ENCODE measurements at places on chromosomes 2 and 18. TPM values are rescaled to one million over a fixed set of nuclear protein-coding genes. Genes with fewer than 3 reads are reported as not detected.

DNA sequence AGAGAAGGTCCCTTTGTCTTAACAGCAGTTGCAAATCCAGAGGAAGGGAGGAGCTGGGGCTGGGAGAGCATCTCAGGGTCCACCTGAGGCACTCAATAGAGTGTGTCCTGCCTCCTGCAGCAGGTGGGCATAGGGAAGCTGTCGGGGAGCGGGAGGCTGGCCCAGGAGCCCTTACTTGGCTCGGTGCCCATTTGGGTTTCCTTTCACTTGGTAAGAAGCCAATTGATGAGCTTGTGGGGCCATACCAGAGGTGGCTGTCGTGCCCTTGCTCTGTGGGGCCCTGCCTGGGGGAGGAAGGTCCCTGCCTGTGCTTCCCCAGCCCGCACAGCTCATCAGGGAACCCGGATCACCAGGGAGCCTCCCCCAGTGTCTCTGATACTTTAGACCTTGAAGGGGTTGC, 229.7 kb downstream of the DYSF start:
- H3K27ac ChIP-seq, result peak overlapping the region; percentile 53
- DNase-seq, result no peak
- peak overlapping the region; percentile 71 for H3K4me3 ChIP-seq
- H3K27me3 ChIP-seq, result peaks cover 24% of the 10 kb centered on the region
- peaks cover 63% of the 10 kb centered on the region for H3K36me3 ChIP-seq

- no peaks in the 10 kb centered on the region for H3K36me3 ChIP-seq
- no peak overlapping the region for H3K4me3 ChIP-seq
- H3K27ac ChIP-seq, result no peak overlapping the region
- H3K27me3 ChIP-seq, result no peaks in the 10 kb centered on the region
- H3K4me1 ChIP-seq, result peaks cover 2% of the 10 kb centered on the region
- no peak for DNase-seq
These were observed 248.7 kb downstream of the MEIS1 start for GRCh38 chr2:66683599-66683998.

DNA sequence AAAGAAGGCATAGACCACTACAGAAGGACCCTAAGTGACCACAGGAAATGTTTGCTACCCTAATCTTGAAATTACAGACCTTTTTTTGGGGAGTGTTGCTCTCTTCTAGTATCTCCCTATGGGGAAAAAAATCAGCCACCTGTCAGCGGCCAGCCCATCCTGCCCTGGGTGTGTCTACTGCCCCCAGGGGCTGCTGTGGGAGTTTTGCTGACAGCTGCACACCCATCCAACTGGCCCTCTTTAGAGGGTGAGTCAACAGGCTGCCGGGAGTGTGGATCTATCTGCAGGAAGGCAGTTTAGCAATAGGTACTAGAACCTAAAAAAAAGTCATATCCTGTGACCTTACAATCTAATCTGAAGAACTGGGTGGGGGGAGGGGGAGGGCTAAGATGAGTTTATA, 796 bp upstream of the DYSF start:
- DNase-seq, result peak; percentile 53
- peak overlapping the region; percentile 33 for H3K27ac ChIP-seq
- peaks cover 13% of the 10 kb centered on the region for H3K27me3 ChIP-seq
- H3K4me3 ChIP-seq, result peak overlapping the region; percentile 77
- peaks cover 1% of the 10 kb centered on the region for H3K36me3 ChIP-seq

DNA sequence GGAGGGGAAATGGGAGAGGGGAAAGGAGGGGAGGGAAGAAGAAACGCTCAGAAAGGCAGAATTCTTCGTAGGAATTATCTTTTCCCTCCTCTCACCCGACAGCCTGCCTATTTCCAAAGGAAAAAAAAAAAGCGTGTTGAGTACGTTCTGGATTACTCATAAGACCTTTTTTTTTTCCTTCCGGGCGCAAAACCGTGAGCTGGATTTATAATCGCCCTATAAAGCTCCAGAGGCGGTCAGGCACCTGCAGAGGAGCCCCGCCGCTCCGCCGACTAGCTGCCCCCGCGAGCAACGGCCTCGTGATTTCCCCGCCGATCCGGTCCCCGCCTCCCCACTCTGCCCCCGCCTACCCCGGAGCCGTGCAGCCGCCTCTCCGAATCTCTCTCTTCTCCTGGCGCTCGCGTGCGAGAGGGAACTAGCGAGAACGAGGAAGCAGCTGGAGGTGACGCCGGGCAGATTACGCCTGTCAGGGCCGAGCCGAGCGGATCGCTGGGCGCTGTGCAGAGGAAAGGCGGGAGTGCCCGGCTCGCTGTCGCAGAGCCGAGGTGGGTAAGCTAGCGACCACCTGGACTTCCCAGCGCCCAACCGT, at the start of gene GAD1:
TSS of gene GAD1 (plus strand) at position 384 of the 589 bp plus-strand sequence. CDS start 1,705 bp downstream, outside the sequence.
- peaks cover 21% of the 10 kb centered on the region for H3K36me3 ChIP-seq
- H3K4me1 ChIP-seq, result peaks cover 63% of the 10 kb centered on the region
- H3K27me3 ChIP-seq, result peaks cover 29% of the 10 kb centered on the region

GRCh38 chr2:198587741-198588140, 783.3 kb downstream of the PLCL1 start:
- H3K4me1 ChIP-seq, result peaks cover 2% of the 10 kb centered on the region
- no peak overlapping the region for H3K4me3 ChIP-seq
- no peaks in the 10 kb centered on the region for H3K27me3 ChIP-seq
- no peak overlapping the region for H3K27ac ChIP-seq

- DNase-seq, result no peak
- no peak overlapping the region for H3K27ac ChIP-seq
- H3K36me3 ChIP-seq, result no peaks in the 10 kb centered on the region
- H3K4me3 ChIP-seq, result no peak overlapping the region
- peaks cover 2% of the 10 kb centered on the region for H3K27me3 ChIP-seq
These were observed 208.0 kb downstream of the RBM43 start for GRCh38 chr2:151053661-151053990.

DNA sequence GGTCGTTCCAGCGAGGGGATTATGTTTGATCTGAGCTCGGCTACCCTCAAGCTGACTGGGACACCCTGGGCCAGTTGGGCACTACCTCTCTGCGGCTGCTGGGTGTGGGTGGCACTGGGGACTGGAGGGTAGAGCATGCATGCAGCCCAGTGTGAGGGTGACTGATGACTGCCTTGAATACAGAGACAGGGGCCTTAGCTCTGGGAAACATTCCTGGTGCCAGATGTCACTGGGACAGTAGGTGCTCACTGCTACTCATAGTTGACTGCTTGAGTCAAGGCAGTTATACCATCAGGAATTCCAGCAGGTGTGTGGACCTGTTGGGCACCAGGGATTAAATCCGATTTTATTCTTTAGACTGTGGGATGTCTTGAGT, 33.6 kb upstream of the ATP6V1B1 start:
- no peak for DNase-seq
- H3K4me1 ChIP-seq, result peaks cover 42% of the 10 kb centered on the region
- H3K36me3 ChIP-seq, result peaks cover 6% of the 10 kb centered on the region
- H3K4me3 ChIP-seq, result peak overlapping the region; percentile 89
- H3K27ac ChIP-seq, result no peak overlapping the region
- peaks cover 64% of the 10 kb centered on the region for H3K27me3 ChIP-seq

- no peaks in the 10 kb centered on the region for H3K36me3 ChIP-seq
- no peak for DNase-seq
- no peak overlapping the region for H3K27ac ChIP-seq
- no peaks in the 10 kb centered on the region for H3K4me1 ChIP-seq
- H3K4me3 ChIP-seq, result no peak overlapping the region
These were observed 20.5 kb downstream of the ANKRD62 start for GRCh38 chr18:12113999-12114646.

GRCh38 chr2:43566461-43566729, 29.4 kb downstream of the THADA start:
- DNase-seq, result no peak
- H3K27me3 ChIP-seq, result no peaks in the 10 kb centered on the region
- no peak overlapping the region for H3K4me3 ChIP-seq
- H3K4me1 ChIP-seq, result peaks cover 7% of the 10 kb centered on the region

- no peaks in the 10 kb centered on the region for H3K27me3 ChIP-seq
- DNase-seq, result no peak
- no peak overlapping the region for H3K27ac ChIP-seq
- H3K4me3 ChIP-seq, result no peak overlapping the region
- H3K36me3 ChIP-seq, result no peaks in the 10 kb centered on the region
These were observed 402.3 kb upstream of the GYPC start for GRCh38 chr2:126253669-126254068.

GRCh38 chr2:2714408-2714807, 383.3 kb upstream of the MYT1L start:
- H3K4me1 ChIP-seq, result peaks cover 6% of the 10 kb centered on the region
- no peak overlapping the region for H3K4me3 ChIP-seq

- H3K27ac ChIP-seq, result no peak overlapping the region
- no peaks in the 10 kb centered on the region for H3K36me3 ChIP-seq
- no peaks in the 10 kb centered on the region for H3K27me3 ChIP-seq
- no peak for DNase-seq
These were observed 232.7 kb upstream of the UBE2E3 start for GRCh38 chr2:180747728-180748127.

GRCh38 chr2:200155652-200156051, 150.8 kb upstream of the SPATS2L start:
- H3K27ac ChIP-seq, result no peak overlapping the region
- H3K4me3 ChIP-seq, result no peak overlapping the region
- DNase-seq, result no peak
- peaks cover 9% of the 10 kb centered on the region for H3K36me3 ChIP-seq
- H3K27me3 ChIP-seq, result peaks cover 1% of the 10 kb centered on the region

DNA sequence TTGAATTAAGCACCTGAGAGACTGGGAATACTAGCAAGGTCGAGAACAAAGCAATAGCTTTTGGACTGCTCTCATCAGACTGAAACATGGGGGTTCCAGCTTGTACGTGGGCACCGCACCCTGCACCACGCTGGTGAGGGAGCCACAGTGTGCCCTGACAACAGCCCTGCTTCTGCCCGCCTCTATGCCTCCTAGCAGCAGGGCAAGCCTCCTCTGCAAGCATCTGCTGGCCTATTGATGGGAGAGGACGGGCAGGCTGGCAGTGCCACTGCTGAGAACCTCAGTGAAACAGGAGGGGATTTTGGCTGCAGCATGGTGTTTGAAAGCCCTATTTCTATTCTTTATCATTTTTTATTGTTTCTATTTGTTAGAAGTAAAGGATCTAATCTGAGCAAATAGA, 146.1 kb upstream of the OTOS start:
- no peaks in the 10 kb centered on the region for H3K4me1 ChIP-seq
- no peak for DNase-seq
- H3K36me3 ChIP-seq, result no peaks in the 10 kb centered on the region
- H3K27ac ChIP-seq, result no peak overlapping the region

DNA sequence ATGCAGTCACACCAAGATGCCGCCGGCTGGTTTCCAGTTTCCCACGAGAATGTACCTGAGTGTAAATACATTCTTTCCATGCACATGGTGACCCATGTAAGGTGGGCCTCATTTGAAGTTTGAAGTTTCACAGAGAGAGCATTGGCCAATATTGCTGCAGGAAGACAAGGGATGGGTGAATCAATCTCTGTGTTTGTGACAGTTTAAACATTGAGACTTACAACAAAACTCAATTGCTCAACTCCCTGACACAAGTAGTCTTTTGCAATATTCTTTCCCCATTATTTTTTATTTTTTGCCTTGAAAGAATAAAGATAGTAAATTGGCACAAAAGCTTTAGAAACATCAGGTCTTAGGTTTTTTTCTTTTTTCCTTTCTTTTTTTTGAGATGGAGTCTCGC, 5.1 kb downstream of the SERPINB2 start:
- no peak overlapping the region for H3K27ac ChIP-seq
- H3K36me3 ChIP-seq, result no peaks in the 10 kb centered on the region
- H3K27me3 ChIP-seq, result no peaks in the 10 kb centered on the region

DNA sequence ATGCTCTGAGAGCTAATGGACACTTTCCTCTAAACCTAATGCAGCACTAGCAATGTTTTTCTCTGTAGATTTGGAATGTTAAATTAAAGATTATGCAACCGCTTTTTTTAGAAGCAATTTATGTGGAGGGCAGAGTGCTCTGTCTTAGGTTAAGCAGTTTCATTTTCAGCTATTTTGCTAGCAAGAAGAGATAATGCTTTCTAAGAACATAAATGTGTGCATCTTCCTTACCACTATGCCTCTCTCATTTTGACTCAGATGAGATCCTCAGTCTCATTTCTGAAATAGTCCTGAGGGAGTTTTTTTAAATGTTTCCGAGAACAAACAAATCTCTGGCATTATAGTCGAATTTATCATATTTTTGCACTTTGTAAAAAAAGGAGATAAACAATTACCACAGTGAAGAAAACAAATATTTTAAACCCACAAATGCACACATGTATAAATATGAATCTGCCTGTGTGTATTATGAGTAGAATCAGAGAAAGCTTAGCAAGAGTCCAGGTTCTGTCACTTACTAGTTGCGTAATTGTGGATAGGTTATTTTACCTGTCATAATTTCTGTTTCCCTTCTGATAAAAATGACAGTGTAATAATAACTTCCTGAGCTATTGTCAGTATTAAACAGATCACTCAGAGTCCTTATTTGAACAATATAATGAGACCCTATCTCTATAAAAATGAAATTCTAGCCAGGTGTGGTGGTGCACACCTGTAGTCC, 207.7 kb upstream of the CRIM1 start:
- H3K4me1 ChIP-seq, result no peaks in the 10 kb centered on the region
- H3K27me3 ChIP-seq, result peaks cover 2% of the 10 kb centered on the region
- H3K36me3 ChIP-seq, result no peaks in the 10 kb centered on the region
- H3K27ac ChIP-seq, result no peak overlapping the region
- H3K4me3 ChIP-seq, result no peak overlapping the region

GRCh38 chr2:188983427-188984064, 9.4 kb downstream of the COL3A1 start:
- no peak for DNase-seq
- H3K36me3 ChIP-seq, result no peaks in the 10 kb centered on the region
- H3K27me3 ChIP-seq, result no peaks in the 10 kb centered on the region
- no peak overlapping the region for H3K4me3 ChIP-seq
- peaks cover 6% of the 10 kb centered on the region for H3K4me1 ChIP-seq

GRCh38 chr2:31859959-31860358, 150.8 kb downstream of the MEMO1 start:
- no peak for DNase-seq
- H3K27ac ChIP-seq, result no peak overlapping the region
- no peaks in the 10 kb centered on the region for H3K36me3 ChIP-seq
- H3K4me1 ChIP-seq, result peaks cover 2% of the 10 kb centered on the region
- H3K4me3 ChIP-seq, result no peak overlapping the region
- no peaks in the 10 kb centered on the region for H3K27me3 ChIP-seq

Gene ZNG1B
- 29.3 TPM for total RNA-seq

Gene ID2
- total RNA-seq, result 9.4 TPM

Gene TMEM169
- total RNA-seq, result 3.2 TPM

Gene CFC1
- 1.2 TPM for total RNA-seq

Gene TUBA3E
- total RNA-seq, result not detected

Gene CYP26B1
- total RNA-seq, result 1.2 TPM

Gene HRH4
- not detected for total RNA-seq

Gene UGT1A8
- not detected for total RNA-seq

All from endothelial cell (in vitro differentiated cells).